ENCODE measurements at places on chromosomes 1 and 21.

- DNase-seq, result no peak
Measured at GRCh38 chr1:44637702-44638411, 36.4 kb downstream of the TMEM53 start.

DNA sequence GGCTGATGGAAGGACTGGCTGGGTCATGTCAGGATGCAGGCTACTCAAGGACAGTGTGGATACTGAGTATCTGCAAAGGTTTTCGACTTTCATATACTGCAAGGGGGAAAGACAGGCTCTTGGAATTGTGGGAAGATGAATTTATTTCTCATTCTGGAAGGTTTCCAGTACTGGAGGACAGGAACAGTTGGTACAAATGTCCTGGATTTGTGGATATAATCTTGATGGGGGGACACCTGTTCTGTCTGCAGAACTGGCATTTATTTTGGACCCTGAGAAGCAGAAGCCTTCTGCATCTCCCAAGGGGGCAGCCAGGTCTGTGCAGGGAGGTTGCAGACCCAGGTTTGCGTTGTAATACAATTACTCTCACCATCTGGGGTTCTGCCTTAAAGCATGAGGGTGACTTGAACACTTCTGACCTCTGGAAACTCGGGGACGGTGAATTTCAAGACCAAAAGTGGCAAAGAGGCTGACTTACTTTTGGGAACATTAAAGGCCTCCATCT, 65.8 kb downstream of the NOS1AP start:
- no peak for DNase-seq

DNA sequence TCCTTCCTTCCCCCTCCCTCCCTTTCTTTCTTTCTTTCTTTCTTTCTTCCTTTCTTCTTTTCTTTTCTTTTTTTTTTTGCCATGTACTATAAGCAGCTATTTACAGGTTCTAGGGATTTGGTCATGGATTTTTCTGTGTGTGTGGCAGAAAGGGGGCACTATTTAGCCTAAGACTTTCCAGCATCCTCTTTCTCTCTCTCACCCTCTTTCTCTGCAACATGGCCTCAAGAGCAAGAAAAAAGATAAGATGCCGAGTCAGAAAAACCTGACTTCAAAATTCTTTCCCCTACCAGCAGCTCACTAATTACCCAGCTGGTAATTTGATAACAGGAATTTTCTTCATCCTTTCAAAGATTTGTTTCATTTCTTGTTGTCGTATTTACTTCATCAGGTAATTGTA, 458.3 kb upstream of the ADAMTS5 start:
- no peak for DNase-seq

GRCh38 chr1:58794585-58794984, 10.7 kb upstream of the JUN start:
- no peak for DNase-seq

- no peak for DNase-seq
Measured at GRCh38 chr1:58442114-58442513, 104.4 kb downstream of the OMA1 start.

- DNase-seq, result no peak
Measured at GRCh38 chr1:154778944-154779343, 91.1 kb downstream of the KCNN3 start.

GRCh38 chr1:160639652-160640051, 7.2 kb downstream of the SLAMF1 start:
- no peak for DNase-seq

DNA sequence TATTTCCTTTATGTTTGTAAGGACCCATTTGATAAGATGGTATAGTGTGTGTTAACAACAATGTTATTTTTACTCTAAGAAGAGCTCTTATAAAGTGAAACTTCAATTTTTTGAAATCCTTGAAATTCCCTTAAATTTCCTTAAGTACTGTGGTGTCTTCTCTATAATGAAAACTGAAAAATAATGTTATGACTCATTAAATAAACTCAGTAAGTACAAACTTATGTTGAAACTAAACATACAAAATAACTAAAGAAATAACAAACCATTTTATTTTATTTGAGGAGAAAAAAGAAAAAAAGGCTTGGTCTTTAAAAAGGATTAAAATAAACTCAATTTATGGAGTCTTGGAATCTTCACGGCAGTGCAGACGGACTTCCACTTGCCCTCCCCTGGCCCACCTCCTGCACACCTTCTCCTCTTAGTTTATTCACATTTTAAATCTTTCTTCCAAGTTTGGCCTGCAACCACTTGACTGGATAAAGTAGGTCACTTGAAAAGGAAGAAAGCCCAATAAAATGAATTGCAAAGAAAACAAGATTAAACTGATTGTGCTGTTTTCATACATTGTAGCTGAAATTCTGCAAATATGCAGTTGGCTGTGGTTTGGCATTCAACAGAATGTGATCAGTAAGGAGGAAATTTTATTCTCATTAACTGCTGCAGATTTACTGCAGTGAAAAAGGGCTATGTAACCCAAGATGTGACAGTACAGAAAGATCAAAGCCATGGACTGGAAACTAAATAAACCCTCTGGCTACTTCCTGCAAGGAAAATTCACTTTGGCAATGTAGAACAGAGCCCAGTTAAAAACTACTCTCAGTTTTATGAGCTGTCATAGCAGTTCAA, 48.5 kb upstream of the SCYL3 start:
- DNase-seq, result peak; percentile 47
